ENCODE measurements at places on chromosomes 13 and 19.

DNA sequence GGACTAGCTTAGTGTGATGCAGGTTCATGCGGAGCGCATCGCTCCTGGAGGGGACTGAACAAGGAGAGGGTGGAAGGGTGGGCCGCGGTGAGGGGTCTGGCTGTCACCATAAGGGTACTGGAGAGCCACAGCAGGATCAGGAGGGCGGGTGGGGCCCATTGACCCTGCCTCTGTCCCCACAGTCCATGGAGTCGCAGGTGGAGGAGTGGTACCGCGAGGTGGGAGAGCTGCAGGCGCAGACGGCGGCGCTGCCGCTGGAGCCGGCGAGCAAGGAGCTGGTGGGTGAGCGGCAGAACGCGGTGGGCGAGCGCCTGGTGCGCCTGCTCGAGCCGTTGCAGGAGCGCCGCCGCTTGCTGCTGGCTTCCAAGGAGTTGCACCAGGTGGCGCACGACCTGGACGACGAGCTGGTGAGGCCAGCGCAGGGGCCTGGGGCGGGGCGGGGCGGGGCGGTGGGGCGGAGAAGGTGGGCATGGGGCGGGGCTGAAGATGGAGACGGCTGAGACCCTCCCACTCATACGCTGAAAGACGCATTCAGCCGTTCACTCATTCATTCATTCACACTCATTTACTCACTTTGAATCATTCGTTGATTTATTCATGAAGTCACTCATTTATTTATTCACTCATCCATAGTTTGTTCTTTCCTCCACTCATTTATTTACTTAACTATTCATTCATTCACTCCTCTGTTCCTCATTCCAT, 27.5 kb upstream of the SHKBP1 start:
- DNase-seq, result peak; percentile 91

DNA sequence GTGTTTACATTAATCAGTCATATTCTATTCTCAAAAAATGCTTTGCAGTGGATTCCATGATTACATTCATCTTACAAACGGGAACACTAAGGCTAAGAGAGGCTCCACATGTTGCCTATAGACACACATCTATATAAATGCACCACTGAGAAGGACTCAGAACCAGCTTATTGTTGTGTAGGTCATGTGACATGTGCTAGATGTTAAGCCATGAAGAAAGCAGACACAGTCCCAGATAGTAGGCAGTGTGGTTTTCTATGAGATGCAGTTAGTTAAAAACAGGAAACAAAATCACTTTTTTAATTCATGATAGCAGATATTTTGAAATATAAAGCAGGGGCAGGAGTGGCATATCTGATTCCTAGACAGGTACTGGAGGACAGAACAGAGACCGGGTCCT, 10.7 kb downstream of the SIGLEC6 start:
- no peak for DNase-seq

DNA sequence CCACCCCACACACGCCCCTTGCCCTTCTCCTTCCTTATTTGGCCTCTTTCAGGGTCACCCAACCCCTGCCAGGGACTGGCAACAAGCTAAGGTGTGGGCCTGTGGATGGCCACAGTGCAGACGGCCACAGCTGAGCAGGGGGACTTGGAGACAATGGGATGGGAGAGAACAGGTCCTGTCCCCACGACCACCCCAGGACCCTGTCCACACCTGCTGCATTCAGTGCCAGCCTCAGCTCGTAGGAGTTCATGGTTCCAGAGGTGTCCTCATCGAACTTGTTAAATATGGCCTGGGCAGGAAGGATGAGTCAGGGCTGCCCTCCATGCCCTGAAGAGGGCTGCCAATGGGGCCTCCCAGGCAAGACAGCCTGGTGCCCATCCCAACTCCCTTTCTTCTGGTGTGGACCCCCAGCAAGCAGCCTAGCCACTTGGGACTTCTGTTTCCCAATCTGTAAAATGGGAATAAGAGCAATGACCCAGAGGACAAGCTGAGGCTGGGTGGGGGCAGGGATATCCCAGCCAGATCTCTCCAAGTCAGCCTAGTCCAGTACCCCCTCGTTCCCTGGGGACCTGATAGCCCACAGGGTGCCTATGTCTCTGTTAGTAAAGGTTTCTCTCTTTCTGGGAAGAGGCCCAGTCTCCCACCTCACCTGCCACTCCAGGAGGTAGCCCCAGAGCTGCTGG, 10.6 kb downstream of the CAPN12 start:
- DNase-seq, result no peak

DNA sequence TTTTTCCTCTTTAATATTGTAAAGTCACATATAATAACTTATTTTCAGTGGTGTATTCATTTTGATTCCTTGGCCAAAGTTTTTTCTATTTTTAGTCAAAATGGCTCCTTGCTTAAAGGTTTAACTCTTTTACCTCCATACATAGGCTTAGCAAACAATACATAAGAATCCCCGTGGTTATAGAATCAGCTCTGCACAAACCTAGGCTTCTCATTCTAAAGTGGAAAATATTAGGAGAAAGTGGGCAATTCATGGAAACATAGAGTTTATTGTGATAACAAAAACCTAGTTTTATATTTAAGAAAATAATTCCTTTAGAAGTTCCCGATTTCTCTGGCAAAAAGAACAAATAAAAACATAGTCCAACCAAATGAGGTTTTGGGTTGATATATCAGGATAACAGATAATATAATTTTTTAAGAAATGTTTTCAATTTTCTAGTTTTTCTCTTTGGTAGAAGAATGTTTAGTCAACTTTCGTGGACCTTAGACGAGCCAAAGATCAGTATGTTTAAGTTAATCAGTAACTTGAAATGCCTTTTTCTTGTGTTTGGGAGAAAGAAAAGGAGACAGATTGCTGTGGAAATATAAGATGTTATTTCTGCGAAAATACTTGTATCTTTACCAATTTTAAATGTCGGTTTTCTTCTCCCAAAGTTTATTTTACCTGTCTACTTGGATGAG, 93.4 kb upstream of the KLF12 start:
- no peak for DNase-seq

GRCh38 chr19:3813473-3814392, 27.6 kb upstream of the MATK start:
- DNase-seq, result no peak

- no peak for DNase-seq
Measured at GRCh38 chr19:40932008-40932959, 50.3 kb upstream of the CYP2A7 start.

Data from HEK293T (cell line).